NT2/D1 (cell line): ENCODE measurements at places on chromosomes 3 and 15.
A peak's percentile ranks its signal among the peaks of the same experiment; 100 is the strongest.

- DNase-seq = no peak
Measured at GRCh38 chr3:159926573-159926972, 62.1 kb upstream of the IL12A start.

GRCh38 chr3:18445401-18446148 is 20.4 kb upstream of the SATB1 start:
- no peak for DNase-seq

GRCh38 chr3:161156936-161157335 is 51.8 kb upstream of the B3GALNT1 start:
- no peak for DNase-seq

- DNase-seq = no peak
Measured at GRCh38 chr15:68214838-68215254, 9.7 kb upstream of the CALML4 start.

DNA sequence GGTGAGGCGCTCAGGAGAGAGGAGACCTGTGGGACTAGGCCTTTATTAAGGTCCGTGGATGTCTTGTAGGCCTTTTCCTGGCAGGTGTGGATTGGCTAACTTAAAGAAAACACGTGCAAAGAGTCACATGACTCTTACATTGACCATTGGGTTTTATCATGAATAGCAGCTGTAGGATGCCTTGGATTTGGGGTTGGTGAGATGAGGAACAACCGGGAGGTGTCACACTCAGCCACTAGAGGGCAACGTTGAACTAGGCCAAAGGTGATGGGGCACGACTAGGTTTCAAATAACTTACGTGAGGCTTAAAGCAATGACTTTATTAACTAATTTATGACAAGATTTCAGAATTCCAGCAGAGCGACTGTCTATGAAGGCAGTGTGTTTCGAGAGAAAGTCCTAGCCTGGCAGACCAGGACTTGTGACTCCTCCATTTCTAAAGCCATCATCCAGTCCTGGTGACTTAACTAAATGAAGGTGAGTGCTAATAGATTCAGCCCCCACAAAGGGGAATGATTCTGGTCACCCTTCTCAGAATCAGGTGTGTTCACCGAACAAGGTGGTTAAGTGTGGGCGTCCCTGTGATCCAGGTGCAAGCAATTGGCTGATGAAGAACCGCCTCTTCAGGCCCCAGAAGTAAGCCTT is 345.6 kb downstream of the MCTP2 start:
- peak; percentile 54 for DNase-seq

- DNase-seq = no peak
Measured at GRCh38 chr3:155805204-155805801, 775 bp downstream of the C3orf33 start.

- DNase-seq = no peak
Measured at GRCh38 chr3:54045061-54045815, 77.1 kb upstream of the CACNA2D3 start.

DNA sequence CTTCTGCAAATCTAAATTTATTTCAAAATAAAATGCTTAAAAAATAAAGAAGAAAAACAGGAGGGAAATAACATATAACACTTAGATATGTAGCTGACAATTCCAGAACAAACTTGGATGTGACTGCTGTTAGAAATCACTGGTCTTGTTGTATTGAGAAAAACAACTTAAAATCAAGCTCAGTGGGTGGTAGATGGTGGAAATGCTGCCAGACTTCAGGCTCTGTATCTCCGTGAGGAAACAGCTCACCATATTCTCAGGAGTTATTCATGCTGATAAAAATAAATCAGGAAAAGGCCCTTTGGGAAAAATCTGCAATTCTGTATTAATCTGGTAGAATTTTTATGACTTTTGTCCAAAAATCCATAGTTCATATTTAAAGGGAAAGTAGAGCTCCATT is 477.6 kb downstream of the RAP2B start:
- no peak for DNase-seq

DNA sequence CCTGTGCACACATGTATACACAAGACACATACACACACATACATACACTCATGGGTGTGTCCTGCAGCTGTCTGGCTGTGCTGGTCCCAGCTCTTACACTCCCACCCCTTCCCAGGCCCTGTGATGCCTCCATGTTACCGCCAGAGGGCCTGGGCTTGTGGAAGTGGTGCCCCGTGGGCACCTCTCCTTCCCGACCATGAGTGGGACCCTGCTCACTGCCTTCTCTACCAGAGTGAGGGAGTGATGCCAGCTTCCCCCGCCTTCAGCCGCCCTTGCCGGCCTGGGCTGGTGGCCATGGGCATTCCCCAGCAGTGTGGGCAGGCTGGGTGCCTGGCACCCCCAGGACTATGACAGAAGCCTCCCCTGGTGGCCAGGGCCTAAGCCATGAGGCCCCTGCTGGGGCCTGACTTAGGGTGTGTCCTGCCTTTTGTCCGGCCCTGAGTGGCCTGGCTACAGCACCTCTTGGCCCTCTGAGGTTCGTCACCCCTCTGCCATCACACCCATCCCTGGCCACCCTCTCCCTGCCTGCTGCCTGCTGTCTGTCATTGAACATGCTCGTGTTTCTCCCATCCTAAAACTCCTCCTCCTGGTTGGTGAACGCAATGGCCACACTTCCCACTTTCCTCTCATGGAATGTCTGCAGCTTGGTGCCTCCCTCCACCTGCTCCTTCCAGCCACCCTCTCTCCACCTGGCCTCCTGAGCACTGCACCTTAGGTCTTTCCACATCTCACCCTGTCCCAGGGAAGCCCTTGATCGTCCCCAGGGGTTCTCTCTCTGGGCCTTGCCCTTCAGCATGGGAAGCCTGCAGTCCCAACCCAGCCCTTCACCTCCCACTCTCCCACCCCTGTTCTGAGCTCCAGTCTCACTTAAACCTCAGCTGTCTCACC is 14.6 kb downstream of the HDAC11 start:
- DNase-seq = no peak
